ENCODE measurements at places on chromosomes 3 and 15.

DNA sequence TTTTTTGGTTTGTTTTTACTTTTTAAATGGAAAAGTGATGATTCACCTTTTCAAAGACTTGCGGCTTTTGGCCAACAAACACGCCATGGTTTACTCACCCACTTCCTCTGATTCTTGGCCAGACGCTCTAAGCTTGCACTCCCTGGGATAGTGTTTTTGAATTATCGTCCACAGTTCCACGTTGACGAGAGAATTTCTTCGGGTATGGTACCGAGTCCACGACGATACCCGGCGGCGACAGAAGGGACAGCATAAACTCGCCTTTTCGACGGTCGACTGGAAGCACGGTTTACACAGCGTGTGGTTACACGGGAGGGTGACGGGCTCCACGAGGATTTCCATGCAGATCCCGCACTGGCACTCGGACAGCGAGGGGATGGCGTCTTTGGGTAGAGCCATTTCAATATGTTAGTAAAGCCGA lies 783 bp downstream of the RNF168 start:
- peak; percentile 32 for DNase-seq

DNA sequence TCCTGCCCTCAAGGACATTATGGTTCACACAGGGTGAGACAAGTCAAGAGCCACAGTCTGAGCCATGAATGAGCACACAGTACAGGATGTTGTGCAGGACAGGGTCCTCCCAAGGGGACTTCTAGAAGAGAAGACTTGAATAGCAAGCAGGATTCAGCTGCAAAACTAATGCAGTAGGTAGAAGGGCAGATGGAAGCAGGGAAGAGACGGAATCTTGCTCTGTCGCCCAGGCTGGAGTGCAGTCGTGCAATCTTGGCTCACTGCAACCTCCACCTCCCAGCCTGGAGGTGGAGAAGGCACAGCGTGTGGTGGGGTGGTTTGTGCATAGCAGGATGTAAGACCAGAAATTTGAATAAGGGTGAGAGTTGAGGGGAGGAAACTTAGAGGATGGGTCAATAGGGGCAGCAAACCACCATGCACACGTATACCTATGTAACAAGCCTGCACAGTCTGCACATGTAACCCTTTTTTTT lies 8.0 kb downstream of the BCL2L10 start:
- no peak for DNase-seq

DNA sequence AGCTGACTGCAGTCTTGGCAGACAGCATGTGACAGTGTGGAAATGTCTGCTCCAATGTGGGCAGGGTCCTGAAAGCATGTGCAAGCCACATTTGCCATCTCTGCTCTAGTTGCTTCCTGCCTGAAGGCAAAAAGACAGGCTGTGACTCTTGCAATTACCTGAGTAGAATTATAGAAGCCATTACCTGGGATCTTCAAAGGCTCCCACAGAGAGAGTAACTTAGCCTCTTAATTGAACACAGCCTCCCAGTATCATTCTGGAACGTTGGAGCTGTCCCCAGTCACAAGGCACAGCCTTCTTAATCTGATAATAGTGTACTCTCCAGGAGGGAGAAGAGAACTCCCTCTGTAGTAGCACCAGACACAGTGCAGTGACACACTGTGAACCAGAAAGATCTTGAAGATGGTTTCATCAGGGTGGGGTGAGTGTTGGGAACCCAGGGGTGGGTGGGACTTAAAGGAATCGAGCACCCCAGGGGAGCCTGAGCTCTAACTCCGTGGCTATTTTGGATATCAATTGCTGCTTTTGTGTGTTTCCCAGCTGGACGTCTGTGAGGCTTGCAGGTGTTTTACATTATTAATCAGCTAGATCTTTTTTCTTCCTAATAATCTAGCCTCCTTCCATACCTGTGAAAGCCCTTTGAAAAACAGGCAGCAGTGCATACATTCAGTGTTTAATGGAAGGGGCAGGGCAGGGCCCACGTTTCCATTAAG lies 40.6 kb upstream of the GLCE start:
- no peak for DNase-seq

- DNase-seq, result no peak
Observed at GRCh38 chr15:62382046-62382445, 217.0 kb upstream of the C2CD4B start.

DNA sequence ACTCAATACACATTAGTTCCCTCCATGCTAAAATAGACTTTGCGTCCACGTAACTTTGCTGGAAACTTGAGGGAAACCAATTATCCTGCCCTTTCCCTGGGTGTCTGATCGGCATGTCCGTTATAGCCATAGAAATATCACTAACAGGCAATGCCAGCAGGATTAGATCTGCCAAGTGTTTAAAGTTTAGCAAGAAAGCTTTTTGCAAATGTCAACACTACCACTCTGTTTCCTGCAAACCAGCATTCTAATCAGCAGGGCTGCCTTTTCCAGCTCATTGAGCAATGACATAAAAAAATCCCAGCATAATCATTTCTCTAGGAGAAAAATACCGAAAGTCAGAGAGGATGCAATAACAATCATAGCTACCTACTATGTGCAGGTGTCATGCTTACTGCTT lies 60.9 kb downstream of the NOX5 start:
- no peak for DNase-seq

- no peak for DNase-seq
Observed at GRCh38 chr3:51799879-51800749, 21.1 kb upstream of the IQCF6 start.

- DNase-seq, result no peak
Observed at GRCh38 chr15:52445553-52445952, 83.1 kb downstream of the MYO5A start.

DNA sequence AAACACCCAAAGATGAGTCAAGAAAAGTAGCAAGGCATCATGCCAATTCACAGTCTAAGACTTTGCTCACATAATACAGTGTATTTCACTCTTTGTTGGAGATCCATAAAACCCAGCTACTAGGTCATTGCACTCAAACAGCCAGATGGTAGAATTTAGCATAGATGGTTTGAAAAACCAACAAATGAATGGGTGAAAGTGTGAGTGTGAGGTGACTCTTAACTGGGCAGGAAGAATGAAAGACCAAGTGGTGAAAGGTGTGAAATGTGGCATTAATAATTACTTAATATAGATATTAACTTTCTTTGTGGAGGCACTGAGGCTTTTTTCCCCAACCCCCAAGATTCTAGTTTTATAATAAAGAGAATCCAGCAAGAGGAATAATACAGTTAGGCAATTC lies 159.5 kb downstream of the SQOR start:
- no peak for DNase-seq

GRCh38 chr15:58517252-58517681 lies 85.5 kb downstream of the LIPC start:
- DNase-seq, result no peak

DNA sequence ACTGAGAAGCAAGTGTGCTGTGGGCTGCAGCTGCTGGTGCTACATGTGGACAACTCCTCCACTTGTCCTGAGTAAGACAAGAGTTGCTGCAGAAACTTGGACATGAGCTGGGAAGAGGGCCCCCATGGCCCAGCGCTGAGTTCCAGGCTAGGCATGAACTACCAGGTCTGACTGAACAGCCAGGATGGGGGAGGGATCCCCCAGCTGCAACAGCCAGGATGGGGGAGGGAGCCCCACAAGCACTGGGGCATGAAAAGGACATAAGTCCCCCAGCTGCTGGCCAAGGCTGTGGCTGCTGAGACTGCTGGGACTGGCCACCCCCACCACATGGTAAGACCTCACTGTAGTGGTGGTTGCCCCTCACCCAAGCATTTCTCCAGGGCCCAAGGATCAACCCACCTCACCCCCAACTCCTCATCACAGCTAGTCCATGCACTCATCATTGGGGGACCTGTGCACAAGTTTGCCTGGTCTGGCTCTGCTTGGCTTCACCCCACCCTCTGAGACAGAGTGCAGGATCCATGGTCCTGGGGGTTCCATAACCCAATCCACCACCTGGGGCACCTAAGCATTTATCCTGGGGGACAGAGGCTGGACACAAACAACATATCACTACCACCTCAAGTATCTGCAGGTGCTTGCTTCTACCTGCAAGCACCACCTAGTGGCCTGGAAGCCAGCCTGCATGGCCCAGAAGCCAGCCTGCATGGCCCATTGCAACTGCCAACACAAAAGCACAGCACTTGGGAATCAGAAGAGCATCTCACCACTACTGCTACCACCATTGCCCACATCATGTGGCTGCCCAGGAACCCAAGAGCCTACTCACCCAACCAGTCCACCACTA lies 84.5 kb upstream of the STT3B start:
- no peak for DNase-seq

DNA sequence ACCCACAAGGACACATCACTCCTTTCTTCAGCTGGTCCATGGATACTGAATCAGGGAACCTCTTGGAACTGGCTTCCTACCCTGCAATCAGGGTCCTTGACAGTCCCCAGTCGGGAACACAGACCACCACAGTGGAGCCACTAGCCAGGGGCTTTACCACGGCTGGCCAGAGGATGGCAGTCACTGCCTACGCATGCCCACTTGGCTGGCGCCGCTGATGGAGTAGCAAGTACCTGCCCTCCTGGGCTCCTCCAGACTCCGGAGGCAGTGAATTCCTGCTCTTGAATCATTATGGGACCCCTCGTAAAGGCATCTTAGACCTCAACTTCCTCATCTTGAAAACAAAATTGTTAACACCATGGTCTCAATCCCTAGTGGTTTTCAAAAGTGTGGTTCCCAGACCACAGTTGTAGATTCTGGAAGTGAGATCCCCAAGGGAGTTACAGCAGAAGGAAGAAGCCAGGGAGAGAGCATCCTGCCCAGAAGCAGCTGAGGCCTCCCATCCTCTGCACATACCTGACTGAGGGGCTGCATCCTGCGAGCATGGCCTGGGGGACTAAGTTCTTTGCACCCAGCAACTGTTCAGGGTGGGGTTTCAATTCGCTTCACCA lies 9.1 kb upstream of the SKIC8 start:
- DNase-seq, result peak; percentile 6

DNA sequence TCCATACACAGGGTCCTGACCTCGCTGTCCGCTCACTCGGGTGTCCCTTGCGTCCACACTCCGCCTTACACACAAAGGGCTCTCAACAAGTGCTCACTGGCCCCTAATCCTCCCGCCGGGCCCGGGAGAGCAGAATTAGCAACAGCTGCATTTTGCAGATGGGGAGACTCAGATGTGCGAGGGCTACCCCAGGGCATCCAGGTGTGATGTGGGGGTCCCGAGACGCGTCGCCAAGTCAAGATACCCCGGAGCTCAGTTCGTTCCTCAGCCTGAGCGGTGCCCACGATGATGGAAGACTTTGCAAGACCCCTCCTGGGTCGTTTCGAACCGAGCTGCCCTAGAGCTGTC lies 14.9 kb upstream of the WNT7A start:
- DNase-seq, result no peak

GRCh38 chr15:90760661-90761232 lies 43.6 kb downstream of the BLM start:
- DNase-seq, result no peak

DNA sequence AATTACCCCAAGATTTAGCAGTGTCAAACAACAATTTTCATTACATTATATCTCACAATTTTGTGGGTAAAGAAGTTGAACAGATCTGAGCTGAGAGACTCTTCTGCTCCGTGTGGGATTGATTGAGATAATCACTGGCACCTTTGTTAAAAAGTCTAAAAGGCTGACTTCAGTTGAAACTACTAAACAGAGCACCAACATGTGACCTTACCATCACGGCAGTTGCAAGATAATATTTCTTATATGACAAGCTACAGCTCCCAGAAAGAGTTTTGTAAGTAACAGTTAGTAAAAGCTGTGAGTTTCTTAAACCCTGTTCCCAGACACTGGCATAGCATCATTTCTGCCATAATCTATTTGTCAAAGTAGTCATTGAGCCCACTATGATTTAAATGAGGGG lies 25.0 kb downstream of the CGGBP1 start:
- DNase-seq, result no peak

Data from stimulated activated CD8-positive, alpha-beta memory T cell treated with anti-CD3 and anti-CD28 coated beads, Interleukin-15, amount 100 ng/mL, for 4 hours (primary cell).